ENCODE measurements at places on chromosomes 3 and 15.

GRCh38 chr3:193790086-193790990 is 197.3 kb downstream of the OPA1 start:
- no peak for DNase-seq

- DNase-seq: no peak
Observed at GRCh38 chr3:3783210-3783609, 16.0 kb upstream of the LRRN1 start.

GRCh38 chr3:178174201-178174915 is 361.9 kb upstream of the KCNMB2 start:
- DNase-seq: no peak

GRCh38 chr15:39511000-39511915 is 69.6 kb upstream of the THBS1 start:
- peak; percentile 31 for DNase-seq

GRCh38 chr3:81723732-81724313 is 37.6 kb downstream of the GBE1 start:
- peak; percentile 30 for DNase-seq

- DNase-seq: no peak
Observed at GRCh38 chr15:77126529-77127326, 55.8 kb upstream of the TSPAN3 start.

DNA sequence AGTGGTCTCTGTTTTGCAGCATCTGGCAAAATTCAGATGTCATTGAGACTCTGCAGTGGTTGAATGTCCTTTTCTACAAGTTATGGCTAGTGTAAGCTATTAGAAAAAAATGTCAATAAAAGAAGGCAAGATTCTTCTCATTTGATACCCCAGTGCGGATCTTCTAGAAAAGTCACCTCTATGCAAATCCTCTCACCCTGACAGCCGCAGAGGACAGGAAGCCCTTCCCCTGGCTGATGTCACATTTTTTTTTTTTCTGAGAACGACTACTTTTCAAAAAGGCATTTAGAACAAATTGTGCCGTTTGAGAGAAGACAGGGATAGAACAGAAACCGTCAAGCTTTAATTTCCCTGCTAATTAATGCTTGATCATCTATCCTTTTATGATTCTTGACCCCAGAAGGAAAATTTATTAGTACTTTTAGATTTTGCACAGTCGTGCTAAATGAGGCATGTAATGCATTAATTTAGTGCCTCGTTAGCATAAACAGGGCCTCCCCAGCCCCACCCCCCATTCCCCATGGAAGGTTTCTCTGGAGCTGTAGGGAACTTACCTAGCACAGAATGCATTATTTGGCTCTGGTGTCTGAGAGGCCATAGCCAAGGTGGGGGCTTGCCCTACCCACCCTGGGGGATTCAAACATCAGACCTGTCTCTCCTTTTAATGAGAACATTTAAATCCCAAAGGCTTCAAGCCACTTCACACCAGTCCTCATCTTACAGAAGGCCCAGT is 183.8 kb downstream of the OPA1 start:
- DNase-seq: no peak

GRCh38 chr3:66527246-66527645 is 26.4 kb upstream of the LRIG1 start:
- no peak for DNase-seq

DNA sequence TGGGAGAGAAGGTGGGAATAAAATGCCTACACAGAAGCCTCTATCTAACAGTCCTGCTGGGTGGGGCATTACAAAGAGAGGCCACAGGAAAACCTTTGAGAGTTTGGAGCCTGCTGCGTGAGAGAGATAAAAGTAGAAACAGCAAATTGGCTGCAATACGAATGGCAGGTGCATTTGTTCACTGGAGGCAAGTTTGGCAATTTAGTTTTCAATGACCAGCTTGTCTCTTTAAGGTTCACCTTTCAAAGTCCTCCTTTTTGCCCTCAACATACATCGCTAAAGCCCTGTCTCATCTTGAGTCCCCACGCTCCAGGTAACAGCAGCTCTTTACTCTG is 405.7 kb downstream of the LSAMP start:
- DNase-seq: no peak

GRCh38 chr3:111725706-111726105 is 130.6 kb upstream of the ZBED2 start:
- DNase-seq: no peak

GRCh38 chr3:43218921-43219320 is 67.4 kb upstream of the SNRK start:
- DNase-seq: no peak

- no peak for DNase-seq
Observed at GRCh38 chr3:3307491-3307890, 128.0 kb upstream of the CRBN start.

GRCh38 chr3:123854905-123855304 is 29.2 kb downstream of the MYLK start:
- no peak for DNase-seq

DNA sequence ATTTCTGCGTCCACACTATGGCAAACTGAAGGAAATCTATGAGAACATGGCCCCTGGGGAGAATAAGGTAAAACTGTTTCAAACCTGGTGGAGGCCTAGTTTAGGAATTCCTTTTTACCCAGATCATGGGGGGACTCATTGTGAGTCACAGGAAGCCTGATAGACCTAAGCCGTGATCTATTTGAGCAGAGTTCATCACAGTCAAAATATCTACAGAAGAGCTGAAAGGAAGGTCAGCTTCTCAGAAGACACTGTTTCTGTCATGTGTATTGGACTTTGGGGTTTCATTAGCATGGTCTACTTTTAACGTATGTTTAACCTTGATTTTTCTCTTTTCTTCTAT is 1.3 kb downstream of the PSMD2 start:
- no peak for DNase-seq

- no peak for DNase-seq
Observed at GRCh38 chr3:172803489-172803888, 53.0 kb downstream of the ECT2 start.

GRCh38 chr3:187980861-187981260 is 173.1 kb upstream of the LPP start:
- DNase-seq: no peak

DNA sequence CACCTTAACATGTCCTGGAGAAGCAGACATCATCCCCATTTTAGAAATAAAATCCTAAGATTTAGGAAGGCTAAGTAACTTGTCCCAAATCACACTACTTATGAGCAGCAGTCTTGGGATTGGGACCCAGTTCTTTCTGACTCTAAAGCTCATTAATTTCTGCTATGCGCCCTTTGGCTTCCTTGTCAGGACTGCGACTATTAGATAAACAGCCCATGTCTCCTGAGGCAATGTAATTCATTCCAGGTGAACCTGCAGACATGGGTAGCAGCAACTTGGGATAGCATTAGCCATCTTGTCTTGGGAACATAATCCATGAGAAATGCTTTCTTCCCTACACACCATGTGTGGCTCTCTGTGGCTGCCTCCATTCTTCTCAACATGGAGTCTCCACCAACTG is 32.3 kb upstream of the FBN1 start:
- no peak for DNase-seq

DNA sequence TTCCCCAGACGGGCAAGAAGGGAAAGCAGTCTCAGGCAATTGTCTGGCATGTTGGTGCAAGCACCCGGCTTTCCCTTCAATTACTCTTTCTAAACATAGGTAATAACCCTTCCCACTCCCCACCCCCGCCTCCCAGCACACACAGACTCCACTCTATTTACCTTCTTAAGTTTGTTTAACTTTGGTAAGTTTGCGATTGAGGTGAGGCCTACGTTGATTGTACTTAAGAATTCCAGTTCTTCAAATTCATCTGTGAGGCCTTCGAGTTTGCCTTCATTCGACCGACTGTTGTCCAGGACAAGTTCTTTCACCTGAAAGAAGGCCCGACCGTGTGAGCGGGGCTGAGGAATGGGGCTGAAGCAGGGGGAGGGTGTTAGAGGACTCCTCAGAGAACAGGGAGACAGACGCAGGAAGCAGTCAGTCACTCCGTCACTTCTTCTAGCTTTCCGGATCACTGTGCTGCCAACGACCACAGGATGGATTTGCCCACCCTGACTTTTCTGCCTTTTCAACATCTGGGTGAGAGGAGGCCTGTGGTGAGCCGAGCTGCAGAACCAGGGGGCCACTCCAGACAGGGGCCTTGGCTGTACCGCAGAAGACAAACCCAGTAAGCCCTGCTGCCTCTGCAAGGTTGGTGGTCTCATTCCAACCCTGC is 33.0 kb downstream of the ANP32A start:
- no peak for DNase-seq

DNA sequence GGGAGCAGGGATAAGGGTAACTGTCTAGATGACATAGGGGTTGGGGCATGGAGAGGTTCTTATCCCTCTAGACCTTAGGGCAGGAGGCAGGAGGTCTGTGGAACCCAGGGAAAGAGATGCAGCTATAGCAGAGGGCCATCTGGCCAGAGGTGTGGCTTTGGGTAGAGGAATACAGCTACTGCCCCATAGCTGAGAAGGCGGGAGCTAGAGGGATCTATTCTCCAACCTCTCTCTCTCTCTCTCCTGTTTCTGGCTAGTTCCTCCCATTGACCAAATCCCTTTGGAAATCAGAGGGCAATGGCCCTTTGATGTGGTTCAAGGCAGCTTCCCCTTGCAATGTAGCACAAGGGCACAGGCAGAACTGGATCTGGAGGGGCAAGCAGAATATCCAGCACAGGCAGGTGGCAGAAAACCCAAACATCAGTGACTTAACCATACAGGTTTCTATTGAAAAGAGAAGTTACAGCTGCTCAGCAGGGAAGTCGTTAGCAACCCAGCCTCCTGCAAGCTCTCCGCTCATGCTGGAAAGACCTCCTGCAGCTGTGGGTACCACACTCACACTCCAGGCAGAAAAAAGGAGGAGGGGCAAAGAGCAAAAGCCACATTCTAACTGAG is 22.3 kb upstream of the LMOD3 start:
- peak; percentile 96 for DNase-seq

GRCh38 chr3:43956945-43957344 is 266.2 kb downstream of the ABHD5 start:
- no peak for DNase-seq

DNA sequence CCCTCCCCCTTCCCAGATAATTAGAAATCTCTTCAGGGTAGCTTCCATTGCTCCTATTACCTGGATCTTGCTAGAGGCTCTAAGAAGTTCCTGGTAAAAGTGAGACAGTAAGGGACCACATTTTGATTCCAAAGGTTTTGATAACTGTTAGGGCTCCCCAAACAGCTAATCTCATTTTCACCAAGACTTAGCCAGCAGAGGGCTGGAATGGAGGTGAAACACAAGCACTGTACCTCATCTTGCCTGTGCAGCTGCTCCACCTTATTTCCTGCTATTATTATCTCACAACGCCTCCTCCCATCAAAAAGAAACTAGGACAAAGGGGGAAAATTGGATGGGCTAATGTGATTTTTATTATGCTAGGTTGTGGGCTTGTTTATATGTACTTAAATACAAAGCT is 7.3 kb downstream of the SETD5 start:
- no peak for DNase-seq

DNA sequence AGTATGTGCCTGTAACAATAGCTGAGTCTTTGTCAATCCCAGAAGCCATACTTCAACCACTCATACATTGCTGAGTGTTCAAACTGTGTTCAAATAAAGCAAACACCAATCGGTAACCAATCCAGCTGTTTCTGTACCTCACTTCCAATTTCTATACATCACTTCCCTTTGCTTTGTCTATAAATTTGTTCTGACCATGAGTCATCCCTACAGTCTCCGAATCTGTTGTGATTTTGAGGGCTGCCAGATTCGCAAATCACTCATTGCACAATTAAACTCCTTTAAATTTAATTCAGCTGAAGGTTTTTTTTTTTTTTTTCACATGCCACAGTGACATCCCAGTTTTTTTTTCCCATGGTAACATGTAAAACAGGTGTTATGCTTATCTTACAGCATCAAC is 870.3 kb downstream of the NAALADL2 start:
- no peak for DNase-seq

GRCh38 chr15:63362196-63362595 is 19.4 kb downstream of the CA12 start:
- no peak for DNase-seq

DNA sequence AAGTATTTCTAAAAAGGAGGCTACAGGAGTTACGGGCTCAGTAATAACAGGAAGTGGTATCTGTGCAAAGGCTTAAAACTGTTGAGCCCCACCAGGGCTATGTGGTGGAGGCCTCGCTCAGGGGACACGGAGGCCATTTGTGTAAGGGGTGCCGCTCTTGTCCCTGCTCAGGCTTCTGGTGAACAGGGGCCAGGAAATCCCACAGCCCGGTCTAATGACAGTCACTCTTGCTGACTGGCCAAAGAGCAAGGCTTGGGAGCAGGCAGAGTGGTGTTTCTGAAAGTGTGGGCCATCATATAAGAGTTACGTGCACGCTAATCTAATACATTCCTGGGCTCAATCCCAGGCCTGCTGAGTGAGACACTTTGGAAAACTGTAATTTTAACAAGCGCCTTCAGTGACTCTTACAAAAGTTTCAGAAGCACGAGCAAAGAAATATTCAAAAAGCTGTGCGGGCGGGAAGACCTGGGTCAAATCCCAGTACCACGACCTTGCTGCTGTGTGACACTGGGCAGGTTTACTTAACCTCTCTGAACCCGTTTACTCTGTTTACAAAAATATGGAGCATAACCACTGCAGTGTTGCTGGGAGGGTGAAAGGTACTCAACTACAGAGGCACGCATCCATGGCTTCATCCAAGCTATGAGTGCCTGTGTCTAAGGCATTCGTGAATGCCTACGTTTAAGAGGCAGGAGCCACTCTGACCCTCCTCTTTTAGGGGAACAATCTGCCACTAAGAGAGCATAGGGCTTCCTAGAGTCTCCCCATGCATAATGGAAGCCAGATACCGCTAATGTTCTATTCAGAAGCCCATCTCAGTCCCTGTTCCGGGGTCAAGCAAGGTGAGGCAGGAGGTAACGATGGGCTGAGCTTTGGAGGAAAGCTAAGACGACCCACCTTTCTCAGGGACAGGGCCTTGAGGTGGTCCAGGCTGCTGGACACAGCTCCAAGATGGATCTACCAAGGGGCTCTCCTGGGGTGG is 2.0 kb downstream of the ATP10A start:
- no peak for DNase-seq

DNA sequence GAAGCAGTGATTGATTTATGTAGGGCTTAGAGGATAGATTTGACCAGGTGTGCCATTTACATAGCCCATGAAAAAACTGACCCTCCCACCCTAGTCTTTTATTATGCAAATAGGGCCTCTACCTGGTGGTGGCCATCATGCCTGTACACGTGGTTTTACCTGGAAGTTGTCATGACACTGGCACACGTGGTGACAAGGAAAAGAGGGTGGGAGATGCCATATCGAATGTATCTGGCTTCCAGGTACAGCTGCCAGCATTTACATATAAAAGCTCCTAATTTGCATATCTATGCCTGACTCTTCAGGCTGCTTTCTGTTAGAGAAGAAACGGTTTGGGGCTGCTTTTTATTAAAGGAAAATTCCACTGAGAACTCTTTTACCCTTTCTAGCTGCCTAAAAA is 35.0 kb upstream of the DNAJC13 start:
- DNase-seq: no peak

- DNase-seq: no peak
Observed at GRCh38 chr3:61464518-61465140, 96.7 kb upstream of the PTPRG start.

All from SW480 (cell line).